ENCODE measurements at places on chromosomes 6 and 20.

DNA sequence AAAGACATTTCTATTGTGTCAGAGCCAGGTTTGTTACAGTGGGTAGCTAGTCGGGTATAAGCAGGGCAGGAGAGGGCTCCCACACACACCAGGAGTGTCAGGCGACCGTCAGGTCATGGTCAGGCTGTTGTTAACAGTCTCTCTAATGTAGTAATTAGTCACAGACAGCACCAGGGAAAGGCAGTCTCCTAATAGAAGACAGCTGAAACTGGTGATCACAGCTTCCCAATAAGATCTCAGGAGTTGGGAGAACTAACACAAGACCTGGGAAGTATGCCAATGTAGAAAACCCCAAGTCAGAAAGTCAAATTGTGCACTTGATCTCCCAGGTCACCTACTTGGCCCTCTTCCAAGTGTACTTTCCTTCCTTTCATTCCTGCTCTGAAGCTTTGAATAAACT is 53.0 kb upstream of the GPR6 start:
- DNase-seq: no peak

DNA sequence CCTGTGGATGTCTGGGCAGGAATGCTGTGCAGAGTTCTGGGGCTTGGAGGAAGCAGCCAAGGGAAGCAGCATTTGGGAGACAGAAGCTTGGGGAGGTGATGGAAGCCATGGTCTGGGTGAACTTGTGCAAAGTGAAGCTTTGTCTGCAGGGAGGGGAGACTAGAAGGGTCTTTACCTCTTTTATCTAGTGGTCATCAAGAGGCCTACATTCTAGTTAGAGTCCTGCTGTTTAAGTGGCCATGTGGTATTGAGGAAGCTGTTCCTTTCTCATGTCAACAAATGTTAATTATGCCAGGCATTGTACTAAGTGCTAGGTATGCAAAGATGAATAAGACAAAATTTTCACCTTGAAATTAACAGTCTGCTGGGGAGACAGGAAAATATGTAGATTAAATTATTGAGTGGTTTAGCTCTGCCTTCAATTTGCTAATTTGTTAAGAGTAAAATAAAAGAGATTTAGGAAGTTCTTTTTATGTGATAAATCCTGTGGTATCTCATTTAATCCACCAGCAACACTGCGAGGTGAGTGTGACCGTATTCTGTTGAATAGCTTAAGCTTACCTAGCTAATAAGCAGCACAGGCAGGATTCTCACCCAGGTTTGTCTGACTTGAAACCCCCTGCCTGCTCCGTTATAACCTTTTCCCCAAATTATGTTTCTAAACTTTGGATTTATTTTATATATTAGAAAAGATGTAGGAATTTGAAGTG is 43.1 kb downstream of the ARID1B start:
- DNase-seq: no peak

- DNase-seq: no peak
Measured at GRCh38 chr6:42150254-42150653, 7.8 kb upstream of the C6orf132 start.

DNA sequence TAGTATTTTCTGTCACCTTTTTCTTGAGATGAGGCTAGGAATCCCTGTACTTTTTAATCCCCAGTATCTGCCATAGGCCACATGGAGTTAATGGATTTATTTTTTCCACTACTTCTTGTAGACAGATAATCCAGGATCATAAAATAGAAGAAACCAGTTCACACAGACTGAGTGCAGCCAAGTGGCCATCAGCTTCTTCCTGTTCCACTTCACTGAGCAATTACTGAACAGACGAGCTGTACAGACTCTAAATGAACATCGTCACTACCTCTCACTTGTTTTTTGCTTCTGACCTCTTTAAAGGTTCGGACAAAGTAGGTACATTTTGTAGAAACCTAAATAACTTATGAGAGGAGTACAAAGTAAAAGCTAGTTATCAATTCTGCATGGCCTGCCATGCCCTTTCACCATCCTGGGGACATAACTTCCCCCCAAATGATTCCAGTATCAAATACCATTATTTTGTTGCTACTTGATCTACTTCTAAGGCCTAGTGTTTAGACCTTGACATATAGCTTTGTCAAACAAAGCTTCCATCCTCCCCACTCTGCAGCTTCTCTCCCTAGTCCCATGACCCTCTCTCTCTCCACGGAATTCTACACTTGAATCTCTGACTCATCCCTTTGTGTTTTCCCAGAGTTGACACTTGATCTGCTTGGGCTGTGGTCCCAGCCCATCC is 34.4 kb upstream of the ARHGAP18 start:
- DNase-seq: no peak

- DNase-seq: no peak
Measured at GRCh38 chr20:39878809-39879208, 810.2 kb downstream of the MAFB start.

DNA sequence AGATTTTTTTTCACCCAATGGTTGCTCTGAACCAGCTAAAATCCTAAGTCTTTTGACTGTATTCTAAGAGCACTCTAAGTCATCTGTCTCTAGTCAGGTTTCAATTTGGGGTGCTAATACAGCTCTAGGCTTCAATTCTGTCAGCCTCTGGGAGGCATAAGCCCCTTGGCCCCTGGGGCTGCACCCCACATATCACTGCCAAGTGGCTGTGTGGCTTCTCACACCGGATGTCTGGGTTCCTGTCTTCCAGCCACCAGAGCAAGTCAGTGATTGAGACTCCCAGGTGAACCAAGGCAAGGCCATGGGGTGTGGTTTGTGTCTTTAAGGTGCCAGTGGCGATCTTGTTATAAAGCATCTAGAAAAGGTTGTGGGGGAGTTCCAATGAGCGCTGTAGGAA is 136.5 kb downstream of the TMEM242 start:
- peak; percentile 35 for DNase-seq

GRCh38 chr6:138031850-138032249 is 75.4 kb downstream of the PERP start:
- DNase-seq: no peak

- DNase-seq: no peak
Measured at GRCh38 chr6:76495909-76496308, 423.4 kb upstream of the IMPG1 start.

DNA sequence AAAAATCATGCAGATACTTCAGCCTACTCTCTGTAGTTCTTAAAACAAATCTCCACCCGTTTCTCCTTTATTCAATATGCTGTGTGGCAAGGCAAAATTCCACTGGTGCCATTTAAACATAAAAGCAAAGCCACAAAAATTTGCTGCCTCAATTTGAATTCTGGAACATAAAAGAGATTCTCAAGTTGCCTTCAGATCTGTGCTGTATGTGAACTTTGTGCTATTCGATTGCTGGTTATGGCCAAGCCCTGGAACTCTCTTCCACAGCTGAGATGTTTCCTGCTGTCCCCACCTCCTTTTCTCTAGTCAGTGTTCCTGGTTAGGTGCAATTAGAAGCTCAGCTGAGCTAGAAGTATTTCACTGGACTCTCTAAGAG is 395.3 kb upstream of the BTBD3 start:
- DNase-seq: no peak

DNA sequence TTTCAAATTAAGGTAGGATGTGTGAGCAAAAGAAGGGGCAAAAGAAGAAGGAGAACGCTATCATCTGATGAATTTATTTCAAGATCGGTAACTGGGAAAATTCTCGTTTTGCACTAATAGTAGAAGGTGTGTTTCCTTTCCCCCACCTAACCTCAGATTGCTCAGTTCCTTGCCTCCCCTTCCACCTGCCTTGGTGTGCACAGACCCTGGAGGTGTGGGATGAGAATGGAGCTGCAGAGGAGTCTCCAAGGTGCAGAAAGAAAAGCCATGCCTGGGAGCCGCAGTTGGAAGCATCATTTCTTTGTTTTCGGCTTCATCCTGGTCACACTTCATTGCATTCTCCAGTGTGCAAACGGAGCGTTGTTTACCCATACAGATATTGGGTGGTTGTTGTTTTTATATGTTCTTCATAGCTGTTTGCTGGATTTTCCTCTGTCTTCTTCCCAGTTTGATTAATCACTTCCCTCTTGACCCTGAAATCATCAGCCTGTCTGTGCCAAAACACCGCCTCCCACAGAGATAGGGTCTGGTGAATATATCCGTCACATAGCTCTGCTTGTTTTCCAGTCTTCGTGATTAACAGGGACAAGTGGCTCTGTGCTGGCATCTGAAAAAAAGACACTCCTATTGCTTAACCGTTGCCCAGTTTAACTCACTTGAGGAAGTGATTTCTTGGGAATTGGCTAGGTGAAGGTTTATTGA is 40.2 kb upstream of the NEDD9 start:
- no peak for DNase-seq

DNA sequence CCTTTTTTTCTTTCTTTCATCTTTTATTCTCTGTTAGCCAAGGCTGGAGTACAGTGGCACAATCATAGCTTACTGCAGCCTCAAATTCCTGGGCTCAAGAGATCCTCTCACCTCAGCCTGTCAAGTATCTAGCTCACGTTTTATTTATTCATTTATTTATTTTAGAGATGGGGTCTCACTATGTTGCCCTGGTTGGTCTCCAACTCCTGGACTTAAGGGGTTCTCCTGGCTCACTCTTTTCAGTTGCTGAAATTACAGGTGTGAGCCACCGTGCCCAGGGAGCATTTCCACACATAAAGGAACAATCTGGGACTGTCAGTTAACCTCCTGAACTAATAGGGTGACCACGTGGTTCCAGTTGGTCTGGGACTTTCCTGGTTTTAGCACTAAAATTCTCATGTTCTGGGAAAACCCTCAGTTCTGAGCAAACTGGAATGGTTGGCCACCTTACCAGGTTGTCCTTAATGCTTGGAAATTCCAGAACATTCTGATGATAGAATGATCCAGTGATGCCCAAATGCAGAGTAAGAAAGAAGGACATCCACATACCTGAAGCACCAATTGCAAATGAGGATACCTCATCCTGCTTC is 105.5 kb upstream of the ZNF217 start:
- no peak for DNase-seq

- no peak for DNase-seq
Measured at GRCh38 chr20:56195946-56196345, 52.6 kb upstream of the MC3R start.

- DNase-seq: no peak
Measured at GRCh38 chr6:731924-732323, 39.0 kb upstream of the EXOC2 start.

DNA sequence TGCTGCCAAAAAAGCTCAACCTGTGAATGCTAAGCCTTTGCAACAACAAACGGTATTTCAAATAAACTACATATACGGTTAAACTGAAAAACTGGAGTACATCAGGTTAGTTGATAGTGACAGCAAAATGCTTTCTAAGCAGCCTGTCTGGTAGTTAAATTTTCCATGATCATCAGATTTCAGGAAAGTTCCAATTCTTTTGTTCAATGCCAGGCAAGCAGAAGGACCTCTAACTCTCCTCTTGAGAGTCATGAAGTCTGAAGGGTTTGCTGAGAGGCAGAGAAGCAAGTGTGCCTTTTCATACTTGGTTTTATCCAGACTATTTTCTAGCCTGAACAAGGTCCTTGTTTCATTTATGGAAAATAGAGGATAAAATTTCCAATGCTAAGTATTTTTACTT is 4.5 kb downstream of the FLRT3 start:
- no peak for DNase-seq

GRCh38 chr6:51494342-51494741 is 593.1 kb downstream of the PKHD1 start:
- no peak for DNase-seq

DNA sequence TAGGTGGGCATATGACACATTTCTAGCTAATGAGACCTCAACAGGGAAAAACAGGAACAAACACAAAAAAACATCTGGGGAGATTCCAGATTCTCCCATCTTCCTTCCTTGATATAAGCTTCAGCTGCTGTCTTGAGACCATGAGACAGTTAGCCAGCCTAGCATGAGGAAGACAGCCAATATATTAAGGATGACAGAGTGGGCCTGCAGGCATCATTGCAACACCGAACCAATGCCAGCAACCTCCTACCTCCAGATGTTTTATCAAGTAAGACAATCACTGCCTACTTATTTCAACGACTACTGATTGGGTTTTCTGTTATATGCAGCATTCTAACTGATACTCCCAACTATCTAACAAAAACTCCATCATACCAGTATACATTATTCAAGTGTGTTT is 119.0 kb downstream of the ISM1 start:
- no peak for DNase-seq

GRCh38 chr6:3165631-3166534 is 8.5 kb upstream of the TUBB2A start:
- no peak for DNase-seq

- no peak for DNase-seq
Measured at GRCh38 chr6:136225496-136225895, 24.6 kb downstream of the MTFR2 start.

DNA sequence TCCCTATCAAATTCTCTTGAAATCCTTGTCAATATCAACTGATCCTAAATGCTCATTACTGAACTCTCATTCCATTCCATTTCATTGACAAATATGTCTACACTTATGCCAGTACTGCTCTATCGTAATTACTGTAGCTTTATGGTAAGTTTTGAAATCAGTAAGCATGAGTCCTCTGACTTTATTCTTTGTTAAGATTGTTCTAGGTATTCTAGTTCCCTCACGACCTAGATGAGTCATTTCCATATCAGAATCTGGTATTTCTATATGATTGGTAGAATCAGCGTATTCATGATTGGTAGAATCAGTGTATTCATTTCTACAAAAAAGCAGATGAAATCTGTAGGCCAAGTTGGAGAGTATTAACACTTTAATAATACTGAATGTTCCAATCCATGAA is 318.6 kb upstream of the RUNX2 start:
- no peak for DNase-seq

- DNase-seq: no peak
Measured at GRCh38 chr6:34638834-34639736, 57.5 kb downstream of the ILRUN start.

GRCh38 chr6:36839749-36840431 is 646 bp upstream of the CPNE5 start:
- DNase-seq: peak; percentile 36

GRCh38 chr20:20353576-20353975 is 14.3 kb upstream of the INSM1 start:
- DNase-seq: no peak

- DNase-seq: no peak
Measured at GRCh38 chr6:80335121-80335531, 228.7 kb downstream of the BCKDHB start.

GRCh38 chr6:125363039-125363823 is 61.5 kb upstream of the HDDC2 start:
- DNase-seq: no peak

DNA sequence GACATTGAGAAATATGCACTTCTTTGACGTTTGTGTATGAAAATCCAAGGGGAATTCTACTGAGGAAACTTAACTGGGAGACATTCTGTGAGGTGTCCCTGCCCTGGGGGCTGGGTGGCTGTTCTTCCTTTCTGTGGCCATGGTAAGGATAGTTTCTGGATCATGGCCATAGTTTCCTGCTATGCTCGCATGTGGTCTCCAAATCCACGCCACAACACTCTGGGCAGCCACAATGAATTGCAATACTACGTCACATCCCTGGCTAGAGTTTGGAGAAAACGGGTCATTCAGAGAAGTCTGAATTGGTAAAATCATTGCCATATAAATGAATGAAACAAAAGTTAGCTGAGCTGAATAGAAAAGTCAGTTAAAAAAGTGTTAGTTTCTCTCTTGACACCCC is 230.6 kb downstream of the UTRN start:
- no peak for DNase-seq
